B cell (primary cell): ENCODE measurements at places on chromosomes 3 and 15.

GRCh38 chr15:99925661-99926461 is 192.6 kb upstream of the LYSMD4 start:
- peak; percentile 81 for DNase-seq
- no peak overlapping the region for H3K27ac ChIP-seq
- H3K4me3 ChIP-seq: peak overlapping the region; percentile 62
- peaks cover 11% of the 10 kb centered on the region for H3K4me1 ChIP-seq
- no peaks in the 10 kb centered on the region for H3K27me3 ChIP-seq

DNA sequence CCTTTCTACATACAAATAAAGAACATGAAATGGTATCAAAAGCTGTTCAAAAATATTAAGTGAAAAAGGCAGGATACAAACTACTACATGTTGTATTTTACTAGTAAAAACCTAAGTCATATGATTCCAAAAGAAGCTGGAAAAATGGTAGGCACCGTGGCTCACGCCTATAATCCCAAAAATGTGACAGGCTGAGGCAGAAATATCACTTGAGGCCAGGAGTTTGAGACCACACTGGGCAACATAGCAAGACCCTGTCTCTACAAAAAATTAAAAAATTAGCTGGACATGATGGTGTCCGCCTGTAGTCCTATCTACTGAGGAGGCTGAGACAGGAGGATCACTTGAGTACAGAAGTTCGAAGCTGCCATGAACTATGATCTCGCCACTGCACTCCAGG is 1.7 kb downstream of the EMC7 start:
- H3K4me1 ChIP-seq: peaks cover 19% of the 10 kb centered on the region
- peaks cover 5% of the 10 kb centered on the region for H3K36me3 ChIP-seq
- H3K27me3 ChIP-seq: no peaks in the 10 kb centered on the region
- H3K27ac ChIP-seq: no peak overlapping the region
- H3K4me3 ChIP-seq: no peak overlapping the region

GRCh38 chr3:118802325-118803095 is 232.1 kb downstream of the IGSF11 start:
- H3K4me1 ChIP-seq: no peaks in the 10 kb centered on the region
- no peaks in the 10 kb centered on the region for H3K36me3 ChIP-seq
- H3K27ac ChIP-seq: no peak overlapping the region
- H3K4me3 ChIP-seq: no peak overlapping the region

DNA sequence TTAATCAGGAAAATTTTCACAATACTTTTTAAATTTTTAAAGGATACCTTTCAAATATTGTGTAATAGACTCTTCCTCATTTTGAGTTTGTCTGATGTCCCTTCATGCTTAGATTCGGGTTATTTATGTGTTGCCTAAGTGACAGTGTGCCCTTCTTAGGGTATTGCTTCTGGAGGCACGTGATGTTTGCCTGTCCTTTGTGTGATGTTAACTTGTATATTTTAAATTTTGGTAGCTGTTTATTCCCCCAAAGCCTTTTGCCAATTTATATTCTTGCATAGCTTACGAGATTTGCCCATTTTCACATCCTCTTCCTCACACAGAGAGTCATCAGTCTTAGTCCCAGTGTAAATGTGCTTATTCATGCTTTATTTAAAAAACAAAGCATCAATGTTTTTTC is 433.1 kb downstream of the EPHB1 start:
- no peaks in the 10 kb centered on the region for H3K27me3 ChIP-seq
- DNase-seq: no peak
- no peak overlapping the region for H3K27ac ChIP-seq
- no peak overlapping the region for H3K4me3 ChIP-seq

- DNase-seq: no peak
- no peaks in the 10 kb centered on the region for H3K4me1 ChIP-seq
- no peak overlapping the region for H3K27ac ChIP-seq
- no peaks in the 10 kb centered on the region for H3K36me3 ChIP-seq
- H3K27me3 ChIP-seq: no peaks in the 10 kb centered on the region
Measured at GRCh38 chr3:162764808-162765071, 1268.1 kb downstream of the OTOL1 start.

- no peaks in the 10 kb centered on the region for H3K36me3 ChIP-seq
- no peaks in the 10 kb centered on the region for H3K4me1 ChIP-seq
- no peak overlapping the region for H3K27ac ChIP-seq
- no peak for DNase-seq
- H3K4me3 ChIP-seq: no peak overlapping the region
Measured at GRCh38 chr3:50890688-50891344, 216.1 kb downstream of the DOCK3 start.

GRCh38 chr15:98734466-98735199 is 86.3 kb downstream of the IGF1R start:
- no peaks in the 10 kb centered on the region for H3K36me3 ChIP-seq
- no peak for DNase-seq
- H3K27ac ChIP-seq: no peak overlapping the region
- no peak overlapping the region for H3K4me3 ChIP-seq

GRCh38 chr3:66629150-66629981 is 128.5 kb upstream of the LRIG1 start:
- H3K27ac ChIP-seq: no peak overlapping the region
- no peak overlapping the region for H3K4me3 ChIP-seq
- DNase-seq: no peak
- H3K36me3 ChIP-seq: no peaks in the 10 kb centered on the region
- H3K27me3 ChIP-seq: no peaks in the 10 kb centered on the region
- H3K4me1 ChIP-seq: no peaks in the 10 kb centered on the region

DNA sequence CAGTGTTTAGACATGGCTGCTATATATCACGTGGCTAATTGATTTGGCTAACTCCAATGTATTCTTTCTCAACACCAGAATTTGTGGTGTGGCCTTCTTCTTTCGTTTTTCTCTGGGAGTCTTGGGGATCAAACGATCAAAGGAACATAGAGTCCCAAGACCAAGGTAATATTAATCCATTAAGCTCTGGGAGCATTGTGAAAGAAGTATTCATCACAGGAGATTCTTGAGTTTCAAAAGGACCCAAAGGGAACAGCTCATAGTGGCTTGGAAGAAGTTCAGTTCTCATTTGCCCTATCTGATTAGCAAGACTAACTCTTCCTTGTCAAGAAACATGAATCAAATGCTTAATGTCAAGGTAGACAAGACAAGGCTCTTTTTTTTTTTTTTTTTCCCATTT is 32.9 kb upstream of the TICRR start:
- no peaks in the 10 kb centered on the region for H3K36me3 ChIP-seq
- no peaks in the 10 kb centered on the region for H3K4me1 ChIP-seq
- H3K27ac ChIP-seq: no peak overlapping the region
- DNase-seq: no peak
- no peak overlapping the region for H3K4me3 ChIP-seq

- H3K36me3 ChIP-seq: no peaks in the 10 kb centered on the region
- H3K27ac ChIP-seq: no peak overlapping the region
- H3K4me3 ChIP-seq: no peak overlapping the region
- H3K4me1 ChIP-seq: no peaks in the 10 kb centered on the region
Measured at GRCh38 chr3:59316688-59317275, 267.0 kb upstream of the CFAP20DC start.

DNA sequence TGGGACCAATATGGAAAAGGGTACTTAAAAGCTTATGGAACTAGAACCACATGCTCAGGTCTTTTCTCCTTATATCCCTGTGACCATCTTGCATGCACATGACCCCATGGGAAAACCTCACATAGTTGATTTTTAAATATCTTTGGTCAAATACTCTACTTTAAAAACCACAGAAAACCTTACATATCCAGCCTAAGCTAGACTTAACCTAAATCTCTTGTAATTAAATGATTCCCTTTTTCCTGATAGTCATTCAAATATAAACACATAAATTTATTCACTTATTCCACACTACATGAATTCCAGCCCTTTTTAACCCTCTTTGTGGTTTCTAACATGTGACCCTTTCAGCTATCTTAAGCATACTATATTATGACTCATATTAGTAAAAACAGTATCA is 46.8 kb downstream of the DNAJC13 start:
- H3K27me3 ChIP-seq: no peaks in the 10 kb centered on the region
- H3K36me3 ChIP-seq: peaks cover 8% of the 10 kb centered on the region
- no peaks in the 10 kb centered on the region for H3K4me1 ChIP-seq

- DNase-seq: no peak
- H3K36me3 ChIP-seq: no peaks in the 10 kb centered on the region
- no peak overlapping the region for H3K27ac ChIP-seq
- no peaks in the 10 kb centered on the region for H3K4me1 ChIP-seq
- no peak overlapping the region for H3K4me3 ChIP-seq
- no peaks in the 10 kb centered on the region for H3K27me3 ChIP-seq
Measured at GRCh38 chr3:173538410-173538809, 140.9 kb downstream of the NLGN1 start.

GRCh38 chr15:60315878-60316277 is 81.9 kb downstream of the ANXA2 start:
- H3K4me1 ChIP-seq: no peaks in the 10 kb centered on the region
- H3K4me3 ChIP-seq: no peak overlapping the region
- no peak for DNase-seq
- no peaks in the 10 kb centered on the region for H3K27me3 ChIP-seq

GRCh38 chr3:52291508-52292181 is 4.0 kb downstream of the GLYCTK start:
- H3K36me3 ChIP-seq: peaks cover 38% of the 10 kb centered on the region
- peaks cover 12% of the 10 kb centered on the region for H3K4me1 ChIP-seq
- DNase-seq: peak; percentile 65

DNA sequence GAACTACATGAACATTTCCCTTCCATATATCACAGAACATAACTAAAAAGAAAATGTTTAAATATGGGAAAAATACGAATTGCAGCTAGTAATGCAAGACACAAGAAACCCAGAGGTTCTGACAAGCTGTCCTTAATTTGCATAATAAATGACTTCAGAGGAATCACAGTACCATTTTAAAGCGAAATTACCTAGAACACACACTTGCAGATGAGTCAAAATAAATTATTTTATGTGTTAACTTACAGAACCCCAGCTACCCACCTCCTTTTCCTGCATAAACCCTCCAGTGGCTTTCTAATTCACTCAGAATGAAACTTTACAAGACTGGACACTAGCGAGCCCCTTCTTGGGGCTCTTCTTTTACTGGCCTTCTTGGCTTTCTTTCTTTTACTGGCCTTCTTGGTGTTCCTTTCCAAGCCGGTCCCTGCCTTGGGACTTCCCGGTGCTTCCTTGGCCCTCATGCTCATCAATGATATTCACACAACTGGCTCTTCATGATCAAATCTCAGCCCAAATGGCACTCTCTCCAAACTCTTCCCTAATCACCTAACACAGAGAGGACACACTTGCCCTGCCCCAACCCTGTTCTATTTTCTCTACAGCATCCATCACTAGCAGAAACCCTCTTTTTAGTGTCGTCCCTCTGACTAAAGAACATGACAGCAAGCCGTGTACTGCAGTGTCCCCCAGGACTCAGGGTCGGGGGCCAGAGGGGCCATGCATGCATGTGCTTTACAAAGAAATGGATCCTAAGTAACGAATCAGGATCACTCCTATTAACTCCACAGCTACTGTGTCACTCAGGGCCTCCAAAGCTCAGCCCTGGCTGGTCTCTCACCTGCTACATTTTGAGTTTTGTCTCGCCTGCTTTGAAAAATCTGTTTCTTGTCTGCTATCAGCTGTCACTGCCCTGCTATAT is 4.8 kb downstream of the CHSY1 start:
- H3K4me3 ChIP-seq: peak overlapping the region; percentile 12
- H3K4me1 ChIP-seq: peaks cover 71% of the 10 kb centered on the region
- peak overlapping the region; percentile 25 for H3K27ac ChIP-seq
- no peaks in the 10 kb centered on the region for H3K36me3 ChIP-seq
- H3K27me3 ChIP-seq: no peaks in the 10 kb centered on the region
- no peak for DNase-seq

DNA sequence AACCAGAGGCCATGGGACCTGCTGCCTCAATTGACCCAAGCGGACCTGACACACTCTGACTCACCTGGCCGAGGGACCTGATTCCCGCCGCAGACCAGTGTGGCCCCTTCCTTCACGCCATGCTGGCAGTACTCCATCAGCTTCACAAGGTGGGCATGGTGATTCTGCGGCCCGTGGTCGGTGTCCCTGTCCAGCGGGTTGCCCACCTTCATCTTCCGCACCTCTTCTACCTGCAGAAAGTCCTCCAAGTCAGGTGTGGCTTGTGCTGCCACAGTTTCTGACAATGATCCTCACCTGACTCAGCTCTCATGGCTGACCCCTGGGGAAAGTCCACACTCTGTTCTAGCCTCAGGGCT is 25.9 kb upstream of the SLC41A3 start:
- H3K27ac ChIP-seq: no peak overlapping the region
- no peak overlapping the region for H3K4me3 ChIP-seq
- no peaks in the 10 kb centered on the region for H3K36me3 ChIP-seq
- H3K4me1 ChIP-seq: no peaks in the 10 kb centered on the region

- no peak overlapping the region for H3K27ac ChIP-seq
- DNase-seq: no peak
- H3K4me1 ChIP-seq: no peaks in the 10 kb centered on the region
- H3K27me3 ChIP-seq: no peaks in the 10 kb centered on the region
- no peak overlapping the region for H3K4me3 ChIP-seq
Measured at GRCh38 chr15:52960283-52960682, 170.1 kb upstream of the ONECUT1 start.

GRCh38 chr3:170522201-170522600 is 63.7 kb downstream of the SLC7A14 start:
- H3K4me3 ChIP-seq: no peak overlapping the region
- H3K27me3 ChIP-seq: peaks cover 4% of the 10 kb centered on the region
- no peak overlapping the region for H3K27ac ChIP-seq
- H3K4me1 ChIP-seq: no peaks in the 10 kb centered on the region
- no peak for DNase-seq

GRCh38 chr3:73056014-73056844 is 5.2 kb upstream of the EBLN2 start:
- H3K4me1 ChIP-seq: no peaks in the 10 kb centered on the region
- no peak overlapping the region for H3K27ac ChIP-seq
- no peaks in the 10 kb centered on the region for H3K27me3 ChIP-seq
- peaks cover 3% of the 10 kb centered on the region for H3K36me3 ChIP-seq

- H3K4me1 ChIP-seq: no peaks in the 10 kb centered on the region
- H3K27me3 ChIP-seq: no peaks in the 10 kb centered on the region
- H3K27ac ChIP-seq: no peak overlapping the region
- no peak for DNase-seq
- H3K36me3 ChIP-seq: no peaks in the 10 kb centered on the region
- no peak overlapping the region for H3K4me3 ChIP-seq
Measured at GRCh38 chr3:176867681-176868663, 329.3 kb downstream of the TBL1XR1 start.

DNA sequence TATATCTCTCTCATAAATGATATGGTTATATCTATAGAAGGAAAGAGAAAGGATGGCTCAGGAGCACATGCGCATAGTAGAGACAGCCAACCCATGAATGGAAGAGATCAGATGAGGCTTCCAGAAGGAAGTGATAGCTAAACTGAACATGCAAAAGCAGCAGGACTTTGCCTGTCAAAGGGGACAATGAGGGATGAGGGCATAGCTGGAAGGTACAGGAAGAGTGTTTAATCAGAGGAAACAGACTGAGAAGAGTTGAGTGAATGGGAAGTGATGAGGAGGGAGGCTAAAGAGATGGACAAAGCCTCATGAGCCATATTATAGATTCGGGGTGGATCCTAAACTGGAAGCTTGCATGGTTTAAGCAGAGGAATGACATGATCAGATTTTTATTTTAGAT is 26.5 kb upstream of the VEPH1 start:
- DNase-seq: no peak
- H3K4me1 ChIP-seq: no peaks in the 10 kb centered on the region
- no peak overlapping the region for H3K4me3 ChIP-seq
- H3K27me3 ChIP-seq: no peaks in the 10 kb centered on the region
- no peaks in the 10 kb centered on the region for H3K36me3 ChIP-seq
